ENCODE measurements at places on chromosomes 13 and 19.

- DNase-seq, result no peak
Observed at GRCh38 chr13:98846521-98846920, 94.0 kb upstream of the SLC15A1 start.

GRCh38 chr19:45403781-45404556 lies 900 bp downstream of the PPP1R13L start:
- DNase-seq, result peak; percentile 48

GRCh38 chr13:22499919-22500318 lies 680.9 kb upstream of the SGCG start:
- DNase-seq, result no peak

DNA sequence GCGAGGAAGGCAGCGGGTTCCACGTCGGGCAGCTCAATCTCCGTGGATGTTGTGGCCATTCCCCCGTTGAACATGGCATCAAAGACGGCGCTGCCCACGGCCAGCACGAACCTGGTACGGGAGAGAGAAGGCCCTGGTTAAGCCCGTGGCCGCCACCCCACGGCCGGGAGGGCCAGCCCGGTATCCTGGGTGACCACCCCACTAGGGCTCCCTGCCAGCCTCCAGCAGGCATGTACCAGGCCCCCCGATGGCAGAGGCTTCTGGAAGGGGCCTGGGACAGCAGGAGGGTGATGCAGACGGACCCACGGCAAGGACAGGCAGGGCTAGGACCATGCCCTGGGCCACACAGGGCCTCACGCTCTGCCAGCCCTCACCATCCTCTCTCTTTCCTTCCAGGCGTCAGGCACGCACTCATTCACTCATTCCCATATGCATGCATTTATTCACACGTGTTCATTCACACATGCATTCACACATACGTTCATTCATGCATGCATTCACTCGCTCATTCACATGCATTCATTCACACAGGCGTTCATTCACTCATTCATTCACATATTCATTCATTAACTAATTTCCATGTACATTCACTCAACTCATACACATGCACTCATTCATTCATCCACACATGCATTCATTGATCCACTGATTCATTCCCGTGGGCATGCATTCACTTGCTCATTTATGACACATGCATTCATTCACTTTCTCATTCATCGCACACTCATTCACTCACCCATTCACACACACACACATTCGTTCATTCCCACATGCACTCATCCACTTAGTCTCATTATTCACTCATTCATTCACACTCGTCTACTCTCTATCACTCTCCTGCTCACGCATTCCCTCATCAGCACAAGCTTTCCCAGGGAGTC lies 17.9 kb downstream of the BTBD2 start:
- DNase-seq, result no peak

GRCh38 chr13:51158880-51159518 lies 47.9 kb upstream of the C13orf42 start:
- DNase-seq, result no peak

- no peak for DNase-seq
Observed at GRCh38 chr13:36166046-36166445, 34.9 kb upstream of the DCLK1 start.

DNA sequence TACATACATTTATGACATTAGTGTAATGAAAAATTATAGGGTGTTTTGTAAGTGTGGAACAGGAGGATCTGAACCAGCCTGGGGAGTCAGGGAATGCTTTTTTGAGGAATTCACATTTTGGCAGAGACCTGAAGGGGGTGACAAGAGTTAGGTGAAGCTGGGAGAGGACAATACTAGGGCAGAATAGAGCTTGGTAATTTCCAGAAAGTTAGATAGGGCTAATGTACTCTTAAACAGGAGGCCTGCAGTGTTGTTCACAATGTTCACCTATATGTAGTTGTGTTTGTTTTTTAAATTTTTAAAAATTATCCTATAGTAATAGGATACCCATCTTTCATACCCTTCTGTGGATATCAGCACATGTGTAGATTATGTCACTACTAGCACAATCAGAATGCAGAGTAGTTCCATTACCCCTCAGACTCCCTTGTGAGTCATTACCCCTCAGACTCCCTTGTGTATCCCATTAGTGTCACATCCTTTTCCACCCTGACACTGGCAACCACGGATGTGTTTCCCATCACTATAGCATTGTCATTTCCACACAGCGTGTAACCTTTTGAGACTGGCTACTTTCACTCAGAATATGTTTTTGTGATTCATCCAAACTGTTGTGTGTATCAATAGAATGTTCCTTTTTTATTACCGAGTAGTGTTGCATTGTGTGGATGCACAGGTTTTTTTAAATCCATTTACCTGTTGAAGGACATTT lies 43.1 kb downstream of the PCCA start:
- no peak for DNase-seq

GRCh38 chr13:42656958-42657357 lies 83.0 kb downstream of the TNFSF11 start:
- no peak for DNase-seq

DNA sequence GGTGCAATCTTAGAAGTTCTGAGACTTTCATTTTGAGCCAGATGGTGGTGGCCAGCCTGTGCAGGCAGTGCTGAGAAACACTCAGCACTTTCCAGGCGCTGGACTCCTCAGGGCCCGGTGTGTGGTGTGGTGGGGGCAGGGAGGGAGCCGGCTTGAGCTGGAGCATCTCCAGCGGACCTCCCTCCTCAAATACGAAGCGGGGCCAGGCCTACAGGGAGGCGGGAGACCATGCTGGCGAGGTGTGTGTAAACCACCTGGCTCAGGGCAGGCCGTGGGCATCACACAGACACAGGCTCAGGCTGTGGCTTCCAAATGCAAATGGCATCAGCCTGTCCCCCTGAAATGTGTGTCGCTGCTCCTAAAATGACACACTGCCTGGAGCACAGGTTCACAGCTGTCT lies 33.3 kb upstream of the RANBP3 start:
- DNase-seq, result no peak

DNA sequence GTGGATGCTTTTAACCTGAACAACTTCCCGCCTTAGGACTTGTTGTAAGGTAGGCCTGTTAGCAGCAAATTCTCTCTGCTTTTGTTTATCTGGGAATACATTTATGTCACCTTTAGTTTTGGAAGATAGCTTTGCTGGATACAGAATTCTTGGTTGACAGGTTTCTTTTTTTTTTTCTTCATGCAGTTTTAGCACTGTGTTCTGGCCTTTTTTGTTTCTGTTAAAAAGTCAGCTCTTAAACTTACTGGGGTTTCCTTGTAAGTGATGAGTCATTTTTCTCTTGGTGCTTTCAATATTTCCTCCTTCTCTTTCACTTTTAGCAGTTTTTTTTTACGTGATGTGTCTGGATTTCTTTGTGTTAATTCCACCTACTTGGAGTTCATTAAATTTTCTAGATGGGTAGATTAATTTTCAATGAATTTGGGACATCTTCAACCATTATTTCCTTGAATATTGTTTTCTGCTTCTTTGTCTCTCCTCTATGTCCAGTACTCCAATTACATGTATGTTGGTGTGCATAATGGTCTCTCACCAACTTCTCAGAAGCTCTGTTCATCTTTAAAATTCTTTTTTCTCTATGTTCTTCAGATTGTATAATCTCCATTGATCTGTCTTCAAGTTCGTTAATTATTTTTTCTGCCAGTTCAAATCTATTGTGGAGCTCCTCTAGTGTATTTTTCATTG lies 188.2 kb upstream of the ZNF536 start:
- DNase-seq, result no peak

- no peak for DNase-seq
Observed at GRCh38 chr13:77416666-77417212, 89.8 kb upstream of the MYCBP2 start.

GRCh38 chr19:34957830-34958751 lies 5.9 kb downstream of the ZNF792 start:
- DNase-seq, result no peak

DNA sequence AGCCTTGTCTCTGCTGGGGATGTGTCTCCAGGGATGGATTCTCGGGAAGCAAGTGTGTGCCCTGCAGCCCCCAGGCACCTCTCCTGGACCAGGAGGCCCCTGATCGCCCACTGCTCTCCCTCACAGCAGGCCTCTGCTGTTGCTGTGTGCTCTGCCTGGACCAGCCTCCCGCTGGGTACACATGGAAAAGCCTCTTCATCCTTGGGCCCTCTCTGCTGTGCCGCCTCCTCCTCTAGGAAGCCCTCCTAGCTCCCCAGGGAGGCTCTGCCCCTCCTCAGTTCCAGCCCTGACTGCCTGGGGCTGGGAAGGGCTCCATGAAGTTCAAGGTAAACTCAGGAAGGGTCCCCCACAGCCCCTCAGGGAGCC lies 12.0 kb downstream of the NDUFA11 start:
- DNase-seq, result no peak

DNA sequence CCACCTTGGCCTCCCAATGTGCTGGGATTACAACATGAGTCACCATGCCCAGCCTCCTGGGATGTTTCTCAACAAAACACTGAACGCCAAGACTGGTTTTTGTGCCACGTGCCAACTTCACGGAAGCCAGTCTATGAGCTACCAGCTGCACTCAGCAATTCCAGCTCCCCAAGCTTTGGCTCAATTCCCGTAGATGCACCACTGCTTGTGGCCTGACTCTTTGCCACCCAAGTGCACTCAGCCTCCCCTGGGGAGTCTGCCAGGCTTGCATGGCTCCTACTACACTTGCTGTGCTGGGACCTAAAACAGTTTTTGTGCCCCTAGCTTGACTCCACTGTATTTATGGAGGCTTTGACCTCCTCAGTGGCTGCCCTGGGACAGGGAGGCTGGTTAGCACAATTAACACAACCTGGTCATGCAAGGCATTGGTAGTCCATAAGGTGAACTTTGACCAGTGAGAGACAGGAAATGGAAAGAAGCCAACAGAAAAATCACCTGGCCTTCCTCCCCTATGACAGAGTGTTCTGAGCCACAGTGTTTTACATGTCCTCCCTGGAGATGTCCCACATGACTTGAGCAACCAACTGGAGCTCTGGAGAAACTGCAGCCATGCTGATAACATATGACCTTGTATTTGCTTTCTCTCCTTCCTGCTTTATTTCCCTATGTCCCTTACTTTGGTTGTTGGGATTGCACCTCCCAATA lies 1173.1 kb downstream of the UQCRFS1 start:
- DNase-seq, result no peak

DNA sequence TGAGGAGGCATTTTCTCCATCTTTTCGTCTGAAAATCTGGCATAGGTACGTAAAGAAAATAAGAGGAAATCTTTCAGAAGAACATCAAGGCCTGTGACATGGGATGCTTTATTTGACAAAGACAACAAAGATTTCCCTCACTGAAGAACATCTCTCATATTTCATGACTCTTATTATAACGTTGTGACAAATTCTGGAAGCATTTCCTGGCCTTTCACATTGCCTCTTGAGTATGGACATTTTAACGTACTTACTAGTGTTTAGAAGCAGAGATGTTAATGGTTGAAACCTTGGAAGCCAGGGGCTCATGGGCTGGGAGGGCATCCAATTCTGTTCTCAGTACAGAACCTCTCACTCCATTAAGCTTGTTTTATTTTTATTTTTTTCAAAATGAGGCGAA lies 210.8 kb downstream of the DCT start:
- DNase-seq, result no peak

DNA sequence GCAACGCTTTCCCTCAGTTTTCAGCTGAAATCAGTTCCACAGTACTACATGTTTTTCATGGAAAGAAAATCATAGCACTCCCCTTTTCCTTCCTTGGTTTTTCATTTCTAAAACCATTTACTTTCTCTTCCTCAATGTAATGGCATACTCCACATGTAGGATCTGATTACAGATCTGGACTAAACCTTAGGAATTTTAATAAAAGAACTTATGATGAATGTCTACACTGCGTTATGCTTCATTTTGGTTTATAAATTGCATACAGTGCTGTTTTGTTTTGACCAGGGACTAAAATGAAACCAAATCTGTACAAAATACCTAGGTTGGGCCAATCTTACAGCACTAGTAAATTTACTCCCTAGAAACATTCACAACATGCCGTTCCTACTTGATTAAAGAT lies 589.9 kb downstream of the TBC1D4 start:
- DNase-seq, result no peak

- no peak for DNase-seq
Observed at GRCh38 chr13:89315287-89315686, 1644.1 kb downstream of the SLITRK5 start.

DNA sequence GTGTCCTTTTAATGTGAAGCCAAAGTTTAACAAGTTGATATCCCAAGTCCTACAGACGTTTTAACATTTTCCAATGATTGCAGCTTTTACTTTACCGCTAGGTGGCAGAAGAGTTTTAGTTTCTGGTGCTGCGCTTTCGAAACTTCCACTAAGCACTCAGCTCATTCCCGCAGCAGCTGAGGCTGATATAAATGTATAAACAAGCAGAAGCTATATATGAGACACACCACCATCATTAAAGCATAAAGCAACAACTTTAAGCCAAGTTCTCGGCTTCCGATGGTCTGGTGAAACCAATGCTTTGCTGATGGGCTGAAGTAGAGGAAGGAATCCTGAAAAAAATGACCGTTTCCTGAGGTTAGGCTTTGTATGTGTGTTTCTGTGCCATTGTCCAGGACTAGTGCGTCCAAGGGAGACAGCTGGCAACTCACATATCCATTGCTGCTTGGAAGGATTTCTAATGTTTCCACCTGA lies 753.9 kb downstream of the OLFM4 start:
- no peak for DNase-seq

DNA sequence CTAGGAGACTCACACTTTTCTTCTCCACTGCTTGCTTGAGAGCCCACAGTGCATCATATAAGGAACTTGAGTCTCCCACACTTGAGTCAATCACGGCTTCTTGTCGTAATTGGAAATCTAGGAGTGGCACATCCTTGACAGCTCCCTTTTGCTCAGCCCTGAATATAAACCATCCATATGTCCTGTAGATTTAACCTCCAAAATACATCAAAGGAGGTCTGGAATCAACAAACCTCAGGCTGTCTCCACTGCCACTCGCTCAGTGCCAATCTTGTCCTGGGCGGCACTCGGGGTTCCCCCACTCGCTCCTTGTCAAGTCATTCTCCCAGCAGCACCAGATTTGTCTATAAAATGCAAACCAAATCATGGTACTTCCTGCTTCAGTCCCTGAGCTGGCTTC lies 84.4 kb upstream of the UQCRFS1 start:
- no peak for DNase-seq

Data from stimulated activated CD8-positive, alpha-beta memory T cell treated with anti-CD3 and anti-CD28 coated beads, Interleukin-4, amount 100 ng/mL, for 4 hours (primary cell).